ENCODE measurements at places on chromosomes 7 and 10.

DNA sequence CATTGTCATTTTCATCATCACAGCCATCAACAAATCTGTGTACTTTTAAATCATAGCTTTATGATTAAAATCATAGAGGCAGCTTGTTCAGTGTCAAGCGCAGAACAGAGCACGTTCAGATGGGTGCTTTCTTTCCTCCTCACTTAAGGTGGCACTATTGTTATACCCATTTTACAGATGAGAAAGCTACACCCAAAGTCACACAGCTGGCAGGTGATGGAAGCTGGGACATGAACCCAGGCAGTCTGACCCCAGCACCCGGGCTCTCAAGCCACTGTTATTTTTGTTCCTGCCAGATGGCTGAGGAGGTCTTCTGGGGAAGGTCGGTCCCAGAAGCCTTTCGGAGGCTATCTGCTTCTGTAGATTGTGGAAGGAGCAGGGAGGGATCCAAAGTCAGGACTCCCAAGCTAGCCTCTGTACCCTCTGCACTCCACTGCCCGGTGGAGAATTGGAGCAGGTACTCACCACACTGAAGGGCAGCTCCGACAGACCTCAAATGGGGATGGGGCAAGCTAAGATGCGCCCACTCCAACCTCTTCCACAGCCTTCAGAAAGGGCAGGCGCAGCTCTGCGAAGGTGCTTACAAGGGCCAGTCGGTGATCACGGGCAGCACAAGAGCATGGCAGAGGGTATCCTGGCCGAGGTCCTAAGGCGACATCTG lies 610 bp downstream of the AVPI1 start:
- peak overlapping the region; percentile 84 for H3K27ac ChIP-seq
- peaks cover 11% of the 10 kb centered on the region for H3K4me1 ChIP-seq
- H3K36me3 ChIP-seq, result no peaks in the 10 kb centered on the region
- no peaks in the 10 kb centered on the region for H3K27me3 ChIP-seq
- DNase-seq, result no peak

- H3K4me3 ChIP-seq, result no peak overlapping the region
- no peak for DNase-seq
- no peaks in the 10 kb centered on the region for H3K27me3 ChIP-seq
- H3K4me1 ChIP-seq, result peaks cover 10% of the 10 kb centered on the region
Observed at GRCh38 chr7:23117841-23118240, 12.3 kb downstream of the KLHL7 start.

GRCh38 chr10:49001402-49001801 lies 61.8 kb upstream of the LRRC18 start:
- H3K36me3 ChIP-seq, result no peaks in the 10 kb centered on the region
- peak overlapping the region; percentile 28 for H3K27ac ChIP-seq
- no peak overlapping the region for H3K4me3 ChIP-seq
- H3K4me1 ChIP-seq, result peaks cover 2% of the 10 kb centered on the region

DNA sequence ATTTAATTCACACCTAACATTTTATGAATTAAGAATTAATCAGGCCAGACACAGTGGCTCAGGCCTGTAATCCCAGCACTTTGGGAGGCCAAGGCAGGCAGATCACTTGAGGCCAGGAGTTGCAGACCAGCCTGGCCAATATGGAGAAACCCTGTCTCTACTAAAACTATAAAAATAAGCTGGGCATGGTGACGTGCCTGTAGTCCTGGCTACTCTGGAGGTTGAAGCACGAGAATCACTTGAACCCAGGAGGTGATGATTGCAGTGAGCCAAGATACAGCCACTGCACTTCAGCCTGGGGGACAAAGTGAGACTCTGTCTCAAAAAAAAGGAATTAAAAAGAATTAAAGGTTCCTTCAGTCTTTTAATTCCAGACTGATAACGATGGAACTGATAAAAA lies 11.1 kb downstream of the LARP4B start:
- no peak overlapping the region for H3K27ac ChIP-seq
- DNase-seq, result no peak
- no peaks in the 10 kb centered on the region for H3K27me3 ChIP-seq

DNA sequence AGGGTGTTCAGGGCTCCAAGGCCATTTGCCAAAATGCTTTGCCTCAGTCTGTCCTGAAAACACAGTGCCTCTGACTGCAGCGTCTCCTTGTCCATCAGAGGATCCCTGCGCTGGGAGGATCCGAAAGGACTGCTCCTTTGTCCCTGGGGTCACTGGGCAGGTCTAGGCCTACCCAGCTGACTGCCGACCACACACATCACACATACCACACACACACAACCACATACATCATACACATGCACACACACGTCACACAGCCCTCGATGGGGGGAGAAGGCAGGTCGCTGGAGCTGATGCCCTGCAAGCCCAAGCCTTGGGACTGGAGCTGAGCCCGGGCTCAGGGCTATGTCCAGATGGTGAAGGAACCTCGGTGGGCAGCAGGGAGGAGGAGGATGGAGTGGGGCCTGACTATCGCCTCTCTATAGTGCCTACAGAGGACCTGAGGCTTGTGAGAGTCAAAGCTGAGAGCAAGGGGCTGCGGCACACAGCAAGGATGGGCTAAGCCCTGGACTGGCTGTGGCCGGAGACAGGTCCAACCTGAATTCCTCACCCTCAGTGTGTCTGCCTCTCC lies 29.1 kb downstream of the GPRIN2 start:
- H3K36me3 ChIP-seq, result no peaks in the 10 kb centered on the region
- no peaks in the 10 kb centered on the region for H3K4me1 ChIP-seq
- DNase-seq, result no peak
- no peak overlapping the region for H3K4me3 ChIP-seq
- no peaks in the 10 kb centered on the region for H3K27me3 ChIP-seq

DNA sequence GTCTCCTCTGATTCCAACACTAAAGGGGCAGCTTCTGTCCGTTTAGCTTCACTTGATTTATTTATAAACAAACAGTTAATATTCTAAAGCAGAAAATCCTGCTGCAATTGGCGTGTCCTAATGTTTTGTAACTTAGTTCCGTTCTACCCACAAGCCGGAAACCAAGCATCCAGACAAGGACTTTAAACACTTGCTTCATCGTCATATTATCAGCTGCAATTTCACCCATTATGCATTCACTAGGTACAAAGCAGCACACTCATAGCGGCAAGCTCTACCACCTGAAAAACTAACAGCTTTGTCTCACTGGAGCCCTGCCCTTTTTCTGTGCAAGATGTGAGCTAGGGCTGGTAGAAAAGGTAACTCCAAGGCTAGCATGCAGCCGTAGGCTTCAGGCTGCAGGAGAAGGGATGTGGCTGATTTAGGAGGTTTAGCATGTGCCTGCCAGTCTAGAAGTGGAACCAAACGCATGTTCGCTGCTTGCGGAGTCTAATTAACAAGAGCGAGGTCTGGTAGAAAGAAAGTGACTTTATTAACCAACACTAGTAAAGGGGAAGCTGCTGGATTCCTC lies 43.7 kb upstream of the BPGM start:
- peaks cover 48% of the 10 kb centered on the region for H3K27me3 ChIP-seq
- H3K4me1 ChIP-seq, result peaks cover 3% of the 10 kb centered on the region
- DNase-seq, result no peak
- H3K36me3 ChIP-seq, result no peaks in the 10 kb centered on the region
- H3K27ac ChIP-seq, result no peak overlapping the region
- H3K4me3 ChIP-seq, result no peak overlapping the region
